ENCODE measurements at places on chromosomes 1 and 21.

- no peak for DNase-seq
Measured at GRCh38 chr21:44653123-44653522, 1.3 kb downstream of the KRTAP12-4 start.

DNA sequence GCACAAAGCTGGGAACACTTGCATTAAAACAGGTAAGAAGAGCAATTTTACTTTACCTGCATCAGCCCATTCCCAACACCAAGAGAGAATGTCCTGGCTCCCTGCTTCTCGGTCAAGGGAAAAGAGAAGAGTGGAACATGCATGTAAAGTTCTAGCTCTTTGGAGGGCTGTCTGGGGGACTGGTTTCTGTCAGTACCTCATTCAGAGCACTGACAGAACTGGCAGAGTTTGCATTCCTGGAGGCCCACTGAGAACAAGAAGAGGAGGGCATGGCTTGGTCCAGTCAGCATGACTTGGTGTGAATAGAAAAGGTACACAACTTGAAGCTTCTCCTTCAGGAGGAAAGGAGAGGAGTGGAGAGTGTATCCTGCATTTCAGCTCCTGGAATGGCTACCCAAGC, 83.9 kb downstream of the LRRC7 start:
- no peak for DNase-seq

- DNase-seq = no peak
Measured at GRCh38 chr1:219480011-219480410, 132.9 kb downstream of the ZC3H11B start.

GRCh38 chr1:100806601-100807000, 87.1 kb downstream of the VCAM1 start:
- DNase-seq = no peak

GRCh38 chr1:166884040-166884642, 8.1 kb upstream of the TADA1 start:
- peak; percentile 6 for DNase-seq

- DNase-seq = no peak
Measured at GRCh38 chr1:98188774-98189173, 267.9 kb upstream of the DPYD start.

GRCh38 chr1:16063921-16064320, 9.5 kb downstream of the FAM131C start:
- DNase-seq = no peak

DNA sequence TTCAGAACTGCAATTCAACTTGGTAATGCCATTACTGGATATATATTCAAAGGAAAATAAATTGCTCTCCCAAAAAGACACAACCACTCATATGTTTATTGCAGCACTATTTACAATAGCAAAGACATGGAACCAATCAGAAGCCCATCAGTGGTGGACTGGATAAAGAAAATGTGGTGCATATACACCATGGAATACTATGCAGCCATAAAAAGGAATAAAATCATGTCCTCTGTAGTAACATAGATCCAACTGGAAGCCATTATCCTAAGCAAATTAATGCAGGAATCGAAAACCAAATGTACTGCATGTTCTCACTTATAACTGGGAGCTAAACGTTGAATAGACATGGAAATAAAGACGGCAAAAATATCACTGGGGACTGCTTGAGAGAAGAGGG, 117.0 kb downstream of the MAP3K21 start:
- DNase-seq = no peak

DNA sequence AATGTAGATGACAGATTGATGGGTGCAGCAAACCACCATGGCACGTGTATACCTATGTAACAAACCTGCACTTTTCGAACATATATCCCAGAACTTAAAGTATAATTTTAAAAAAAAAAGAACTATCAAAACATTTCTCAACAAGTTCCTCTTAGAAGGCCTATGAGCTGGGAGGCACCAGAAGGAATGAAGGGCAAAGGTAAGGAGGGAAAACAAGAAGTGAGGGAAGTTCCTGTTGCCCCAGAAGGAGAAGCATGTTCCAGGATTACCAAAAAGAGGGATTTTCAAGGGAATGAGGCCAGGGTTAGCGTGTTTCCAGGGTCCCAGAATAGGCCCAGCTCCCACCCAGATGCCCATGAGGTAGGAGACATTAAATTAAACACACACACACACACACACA, 361.0 kb downstream of the SETD4 start:
- no peak for DNase-seq

DNA sequence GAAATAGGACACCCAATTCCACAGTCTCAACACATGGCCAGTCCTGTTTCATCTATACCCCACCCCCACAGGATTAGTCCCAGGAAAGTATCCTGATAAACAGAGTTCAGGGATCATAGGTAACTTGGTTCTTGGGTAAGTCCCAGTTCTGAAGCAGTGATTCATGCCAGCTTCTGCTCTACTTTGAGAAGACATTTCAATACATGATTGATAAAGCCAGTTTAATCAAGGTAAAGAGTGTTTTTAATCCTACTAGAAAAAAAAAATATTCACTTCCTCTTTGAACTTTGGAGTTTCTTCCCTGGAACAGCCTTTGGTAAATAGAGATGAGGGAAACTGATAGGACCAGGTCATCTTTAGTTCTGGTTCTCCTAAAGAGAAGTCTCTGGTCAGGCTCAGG, 142.4 kb downstream of the TLR5 start:
- no peak for DNase-seq

All from C1 segment of cervical spinal cord (tissue), 14 donors.